ENCODE measurements at places on chromosomes 5 and 9.

- no peak for DNase-seq
Observed at GRCh38 chr5:135553688-135554462, 18.1 kb upstream of the NEUROG1 start.

GRCh38 chr5:151741678-151742423, 16.6 kb downstream of the ATOX1 start:
- DNase-seq: no peak

GRCh38 chr9:135165756-135166519, 78.5 kb downstream of the OLFM1 start:
- DNase-seq: no peak

- no peak for DNase-seq
Observed at GRCh38 chr5:129658801-129659200, 89.1 kb upstream of the MINAR2 start.

- peak; percentile 38 for DNase-seq
Observed at GRCh38 chr9:84615544-84615943, 54.0 kb upstream of the NTRK2 start.

GRCh38 chr9:36813154-36813553, 220.9 kb downstream of the PAX5 start:
- no peak for DNase-seq

GRCh38 chr5:138029944-138030343, 2.9 kb downstream of the FAM13B start:
- no peak for DNase-seq

- no peak for DNase-seq
Observed at GRCh38 chr5:110335361-110336066, 391.0 kb downstream of the TMEM232 start.

- no peak for DNase-seq
Observed at GRCh38 chr5:111072949-111073682, 1.6 kb downstream of the TSLP start.

DNA sequence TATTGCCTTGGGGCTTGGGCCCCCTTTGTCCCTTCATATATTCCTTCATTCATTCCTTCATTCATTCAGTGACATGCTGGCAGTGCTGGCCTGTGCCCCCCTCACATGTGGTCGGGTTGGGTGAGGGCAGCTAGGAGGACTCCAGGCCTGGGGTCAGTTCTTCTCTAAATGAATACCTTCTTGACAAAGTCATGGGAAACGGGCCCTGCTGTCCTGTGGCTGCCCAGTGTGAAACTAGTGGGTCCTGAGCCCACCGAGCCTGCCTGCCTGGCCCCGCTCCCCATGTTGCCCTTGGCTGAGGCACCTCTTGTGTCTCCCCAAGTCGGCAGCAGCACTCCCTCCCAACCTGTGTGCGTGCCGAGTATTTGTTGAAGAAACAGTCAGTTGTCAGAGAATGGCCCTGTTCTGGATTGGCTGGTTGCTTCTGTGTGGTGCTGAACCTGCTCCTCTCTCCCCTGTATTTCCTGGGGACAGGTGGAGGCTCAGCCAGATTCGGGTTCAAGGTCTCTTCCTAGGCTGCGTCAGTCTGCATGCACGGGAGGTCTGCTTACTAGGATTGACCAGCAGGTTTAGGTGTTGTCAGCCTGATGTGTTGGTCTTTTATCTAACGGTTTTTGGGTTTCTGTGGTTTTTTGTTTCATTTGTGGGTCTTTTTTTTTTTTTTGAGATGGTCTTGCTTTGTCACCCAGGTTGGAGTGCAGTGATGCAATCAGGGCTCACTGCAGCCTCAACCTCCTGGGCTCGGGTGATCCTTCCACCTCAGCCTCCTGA, 3.0 kb upstream of the CEL start:
- no peak for DNase-seq

DNA sequence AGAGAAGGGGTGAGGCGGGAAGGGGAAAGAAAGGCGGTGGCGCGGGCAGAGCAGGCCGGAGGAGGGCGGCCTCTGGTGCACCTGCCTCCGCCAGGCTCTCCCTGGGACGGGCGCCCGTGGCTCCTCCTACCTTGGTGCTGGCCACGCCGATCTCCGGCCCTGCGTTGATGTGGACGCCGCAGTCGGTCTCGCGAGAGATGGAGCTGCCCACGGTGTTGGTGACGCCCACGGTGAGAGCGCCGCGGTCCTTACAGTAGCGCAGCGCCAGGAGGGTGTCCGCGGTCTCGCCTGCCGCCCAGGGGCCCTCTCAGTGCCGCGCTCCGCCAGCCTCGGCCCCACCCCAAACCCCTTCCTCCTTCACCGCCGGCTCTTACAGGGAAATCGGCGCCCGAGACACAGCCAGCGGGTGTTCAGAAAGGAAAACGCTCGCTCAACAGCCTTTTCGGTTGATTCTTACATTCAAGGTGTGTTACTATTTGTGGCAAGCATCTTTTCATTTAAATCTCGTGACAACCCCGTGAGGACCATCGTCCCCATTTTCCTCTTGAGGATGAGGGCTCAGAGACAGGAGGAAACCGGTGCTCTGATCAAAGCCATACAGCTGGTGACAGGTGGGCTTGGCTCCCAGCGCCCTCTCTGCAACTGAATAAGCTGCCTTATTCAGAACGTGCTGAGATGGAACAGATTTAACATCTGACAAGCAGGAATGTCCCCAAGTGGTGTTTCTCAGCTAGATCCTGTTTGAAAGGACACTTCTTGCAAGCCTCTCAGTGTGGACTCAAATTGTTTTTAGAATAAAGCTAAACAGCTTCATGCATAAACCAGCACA, 22.0 kb upstream of the MAPK9 start:
- no peak for DNase-seq
